Body of pancreas (tissue), 4 donors: ENCODE measurements at places on chromosomes 1 and 21. TPM values are rescaled to one million over a fixed set of nuclear protein-coding genes. Genes with fewer than 3 reads are reported as not detected.

The GORAB gene
- 7.8 TPM for total RNA-seq

DNA sequence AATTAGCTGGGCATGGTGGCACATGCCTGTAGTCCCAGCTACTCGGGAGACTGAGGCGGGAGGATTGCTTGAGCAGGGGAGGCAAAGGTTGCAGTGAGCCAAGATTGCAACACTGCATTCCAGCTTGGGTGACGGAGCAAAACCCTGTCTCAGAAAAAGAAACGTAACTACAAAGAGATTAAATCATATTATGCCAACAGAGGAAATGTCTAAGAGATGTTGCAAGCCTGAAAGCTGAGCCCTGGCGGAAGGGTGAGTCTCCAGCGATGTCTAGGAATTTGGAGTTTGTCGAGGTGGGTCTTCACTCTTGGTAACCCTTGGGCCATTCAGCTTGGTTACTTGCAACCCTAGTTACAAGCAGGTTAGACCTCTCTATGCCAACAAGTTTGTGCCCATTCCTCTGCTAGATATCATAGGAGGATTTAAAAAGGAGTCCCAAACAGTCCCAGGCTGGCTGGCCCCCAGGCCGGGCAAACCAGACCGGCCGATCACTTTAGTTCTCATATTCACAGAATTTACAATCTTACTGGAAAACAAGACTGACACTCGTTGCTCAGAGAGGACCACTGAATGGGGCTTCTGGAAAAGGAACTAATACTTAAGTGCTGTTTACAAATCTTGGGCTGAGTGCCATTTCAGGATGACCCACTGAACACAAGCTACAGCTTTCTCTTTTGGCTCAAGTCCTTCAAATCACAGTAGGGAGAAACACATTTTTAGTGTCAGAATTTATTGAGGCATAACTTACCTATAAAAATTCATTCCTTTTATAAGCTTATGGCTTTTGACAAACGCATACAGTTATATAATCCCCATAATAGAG, 27.1 kb downstream of the SLC30A1 start:
- no peak for DNase-seq

- peak; percentile 19 for DNase-seq
Measured at GRCh38 chr1:96538883-96539282, 182.7 kb upstream of the PTBP2 start.

- peak; percentile 4 for DNase-seq
Measured at GRCh38 chr1:99503276-99503747, 142.6 kb upstream of the PALMD start.

The RCC2 gene
- total RNA-seq, result 19.2 TPM

DNA sequence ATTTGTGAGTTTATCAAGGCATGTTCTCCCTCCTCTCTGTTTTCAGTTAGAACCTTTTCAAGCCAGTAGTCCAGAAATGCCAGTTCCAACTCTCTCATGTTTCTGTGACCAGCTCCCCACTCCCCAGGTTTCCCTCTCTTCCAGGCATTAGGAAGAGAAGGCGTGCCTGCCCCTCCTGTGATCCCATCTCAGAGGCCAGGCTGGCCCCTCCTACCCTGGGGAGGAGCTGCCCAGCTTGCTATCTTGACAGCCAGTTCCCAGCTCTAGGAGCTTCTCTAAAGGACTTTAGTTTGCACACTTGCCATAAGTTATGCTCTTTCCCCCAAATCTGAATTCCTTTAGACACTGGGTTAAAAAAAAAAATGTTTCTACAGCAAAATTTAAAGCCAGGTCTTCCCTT, 8.9 kb downstream of the HYI start:
- DNase-seq, result peak; percentile 14

DNA sequence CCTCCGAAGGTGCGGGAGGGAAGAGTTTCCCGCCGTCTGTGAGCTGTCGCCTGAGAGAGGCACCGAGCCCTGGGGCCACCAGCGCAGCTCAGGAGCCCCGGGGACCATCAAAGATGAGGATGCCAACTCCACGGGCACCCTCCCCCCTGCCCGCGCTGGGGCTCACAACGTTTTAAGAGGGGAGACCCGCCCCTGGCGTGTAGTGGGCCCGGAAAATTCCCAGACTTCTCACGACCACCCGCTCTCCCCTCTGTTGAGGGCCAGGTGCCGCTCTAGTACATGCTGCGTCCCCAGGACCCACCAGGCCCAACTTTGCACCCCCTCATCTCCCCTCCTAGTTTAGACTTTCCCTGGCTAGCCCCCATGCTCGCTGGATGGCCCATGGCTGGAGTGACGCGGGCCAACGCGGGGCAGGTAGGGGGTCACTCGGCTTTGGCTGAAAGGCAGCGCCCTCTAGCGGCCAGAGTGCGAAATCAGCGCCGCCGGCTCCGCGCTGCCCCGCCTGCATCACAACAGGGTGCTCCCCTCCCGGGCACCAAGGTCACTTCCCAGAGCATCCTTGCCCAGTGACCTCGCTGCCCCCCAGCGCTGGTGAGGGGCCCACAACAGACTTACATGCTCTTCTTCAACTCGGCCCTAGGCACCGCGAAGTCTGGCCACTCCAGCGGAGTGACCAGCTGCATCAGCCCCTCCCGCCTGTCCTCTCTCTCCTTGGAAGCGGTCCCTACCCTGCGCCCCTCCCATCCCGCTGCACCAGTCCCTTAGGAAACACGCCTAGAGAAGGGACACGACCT, 1.8 kb downstream of the CD160 start:
- DNase-seq, result peak; percentile 73

The NES gene
- total RNA-seq, result 4.2 TPM
